Stimulated activated CD4-positive, alpha-beta T cell treated with anti-CD3 and anti-CD28 coated beads, Interleukin-12 subunit alpha, Interleukin-12 subunit beta, amount 100 ng/mL, for 4 hours (primary cell): ENCODE measurements at places on chromosomes 5 and 9.

GRCh38 chr5:131671409-131671808 is 36.4 kb upstream of the RAPGEF6 start:
- DNase-seq, result no peak

GRCh38 chr5:59799668-59800346 is 93.7 kb downstream of the PDE4D start:
- no peak for DNase-seq

DNA sequence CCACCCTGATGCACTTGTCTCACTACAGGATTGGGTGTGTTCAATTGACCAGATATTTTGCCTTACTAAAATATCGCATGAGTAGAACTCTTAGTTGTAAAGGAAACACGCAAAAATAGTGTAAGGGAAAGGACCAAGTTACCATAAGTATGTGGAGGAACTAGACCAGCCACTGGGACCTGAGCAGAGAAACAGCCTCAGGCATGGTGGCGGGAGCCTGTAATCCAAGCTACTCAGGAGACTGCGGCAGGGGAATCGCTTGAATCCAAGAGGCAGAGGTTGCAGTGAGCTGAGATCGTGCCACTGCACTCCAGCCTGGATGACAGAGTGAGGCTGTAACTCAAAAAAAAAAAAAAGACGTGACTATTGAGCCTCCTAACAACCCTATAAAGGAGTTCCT is 117.9 kb upstream of the SPATA31C2 start:
- DNase-seq, result no peak

GRCh38 chr9:31347082-31347617 is 1037.3 kb upstream of the ACO1 start:
- no peak for DNase-seq

DNA sequence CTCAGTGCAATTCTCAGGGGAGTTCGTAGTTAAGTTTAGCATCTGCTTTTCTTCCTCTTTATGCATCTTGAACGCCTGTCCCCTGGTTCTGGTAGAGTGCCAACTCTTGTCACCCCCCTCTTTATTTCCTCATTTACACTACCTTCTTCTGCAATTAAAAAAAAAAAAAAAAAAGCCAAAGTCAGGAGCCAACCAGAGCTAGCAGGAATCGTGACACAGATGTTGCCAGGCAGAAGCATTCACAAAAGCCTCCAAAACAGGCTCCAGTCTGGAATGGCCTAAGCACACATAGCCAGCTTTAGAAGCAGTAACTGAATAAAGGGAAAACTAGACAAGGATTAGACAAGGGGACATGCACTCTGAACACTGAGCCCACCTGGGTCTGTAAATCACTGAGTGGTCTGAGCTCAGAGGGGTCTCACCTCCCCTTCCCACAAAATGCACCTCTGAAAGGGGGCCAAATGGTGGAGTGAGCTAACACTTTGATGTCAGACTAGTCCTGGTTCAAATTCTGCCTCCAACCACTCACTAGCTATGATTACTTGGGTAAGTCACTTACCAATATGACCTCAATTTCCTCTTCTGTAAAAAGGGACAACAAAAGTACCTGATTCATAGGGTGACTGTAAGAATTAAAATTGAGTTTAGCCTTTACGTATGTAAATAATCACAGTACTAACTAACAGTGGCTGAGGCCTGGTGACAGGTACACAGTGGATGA is 2.0 kb downstream of the CD74 start:
- DNase-seq, result peak; percentile 25

GRCh38 chr9:113818391-113818790 is 57.7 kb upstream of the ZNF618 start:
- DNase-seq, result no peak

- DNase-seq, result no peak
Measured at GRCh38 chr5:86806206-86806605, 188.5 kb downstream of the COX7C start.

DNA sequence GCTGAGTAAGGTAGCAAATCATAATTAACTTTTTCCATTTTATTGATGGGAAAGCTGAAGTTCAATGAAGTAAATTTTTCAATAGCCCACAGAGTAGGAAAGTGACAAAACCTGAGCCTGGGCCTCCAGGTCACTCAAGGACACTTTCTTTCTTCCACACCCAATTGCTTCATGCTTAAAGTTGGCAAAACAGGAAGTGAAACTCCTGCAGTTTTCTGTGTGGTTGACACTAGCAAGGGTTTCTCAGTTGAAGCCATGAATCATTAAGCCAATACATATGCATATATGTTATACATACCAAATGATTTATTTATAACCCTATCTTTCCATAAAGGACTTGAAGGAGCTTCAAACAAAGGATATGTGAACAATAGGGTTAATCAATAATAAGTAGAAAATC is 13.9 kb downstream of the TLR4 start:
- no peak for DNase-seq

GRCh38 chr9:92270511-92270910 is 23.0 kb downstream of the IARS1 start:
- no peak for DNase-seq

DNA sequence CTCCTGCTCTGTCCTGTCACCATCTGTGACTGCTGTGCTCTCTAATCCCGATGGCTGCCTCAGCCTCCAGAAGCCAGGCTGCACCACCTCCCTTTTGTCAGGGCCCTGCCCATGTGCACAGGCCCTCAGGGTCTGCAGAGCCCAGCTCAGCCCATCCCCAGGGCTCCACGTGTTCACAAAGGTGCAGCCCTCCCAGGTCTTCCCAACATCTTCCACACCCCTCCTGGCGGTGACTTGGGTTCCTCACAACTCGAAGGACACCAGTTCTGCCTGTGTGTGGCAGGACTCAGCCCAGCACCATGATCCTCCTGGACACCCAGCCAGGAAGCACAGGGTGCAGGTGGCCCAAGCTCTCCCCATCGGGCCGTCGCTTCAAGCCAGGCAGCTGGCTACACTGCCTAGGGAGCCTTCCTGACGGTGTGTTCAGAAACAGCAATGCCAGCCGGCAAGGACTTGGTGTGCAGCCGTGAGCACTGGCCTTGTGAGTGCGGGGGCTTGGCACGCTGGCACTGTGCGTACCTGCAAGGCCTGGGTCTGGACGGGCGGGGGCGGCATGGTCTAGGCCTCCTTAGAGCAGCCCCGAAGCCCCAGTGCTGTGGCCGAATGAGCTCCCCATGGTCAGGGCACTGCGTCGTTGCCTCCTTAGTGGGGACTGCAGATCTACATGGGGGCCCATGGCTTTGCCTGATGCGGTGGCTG is 96.1 kb downstream of the MRPL36 start:
- DNase-seq, result no peak
